ENCODE measurements at places on chromosomes 5 and 9.

- no peak for DNase-seq
Observed at GRCh38 chr9:121861501-121862180, 210.2 kb downstream of the DAB2IP start.

DNA sequence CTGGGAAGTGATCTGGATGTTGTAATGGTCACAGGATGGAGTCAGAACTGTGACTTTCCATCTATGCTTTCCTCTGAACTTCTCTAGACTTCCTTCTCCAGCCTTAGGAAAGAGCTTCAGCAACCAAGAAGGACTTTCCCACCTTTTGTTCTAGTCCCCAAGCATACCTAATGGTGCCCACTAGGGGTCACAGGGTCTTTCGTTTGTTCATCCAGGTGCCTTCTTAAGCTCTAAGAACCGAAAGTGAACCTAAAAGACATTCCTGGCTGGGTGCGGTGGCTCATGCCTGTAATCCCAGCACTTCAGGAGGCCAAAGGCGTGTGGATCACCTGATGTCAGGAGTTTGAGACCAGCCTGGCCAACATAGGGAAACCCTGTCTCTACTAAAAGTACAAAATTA is 1.8 kb upstream of the WNT8A start:
- DNase-seq, result no peak

DNA sequence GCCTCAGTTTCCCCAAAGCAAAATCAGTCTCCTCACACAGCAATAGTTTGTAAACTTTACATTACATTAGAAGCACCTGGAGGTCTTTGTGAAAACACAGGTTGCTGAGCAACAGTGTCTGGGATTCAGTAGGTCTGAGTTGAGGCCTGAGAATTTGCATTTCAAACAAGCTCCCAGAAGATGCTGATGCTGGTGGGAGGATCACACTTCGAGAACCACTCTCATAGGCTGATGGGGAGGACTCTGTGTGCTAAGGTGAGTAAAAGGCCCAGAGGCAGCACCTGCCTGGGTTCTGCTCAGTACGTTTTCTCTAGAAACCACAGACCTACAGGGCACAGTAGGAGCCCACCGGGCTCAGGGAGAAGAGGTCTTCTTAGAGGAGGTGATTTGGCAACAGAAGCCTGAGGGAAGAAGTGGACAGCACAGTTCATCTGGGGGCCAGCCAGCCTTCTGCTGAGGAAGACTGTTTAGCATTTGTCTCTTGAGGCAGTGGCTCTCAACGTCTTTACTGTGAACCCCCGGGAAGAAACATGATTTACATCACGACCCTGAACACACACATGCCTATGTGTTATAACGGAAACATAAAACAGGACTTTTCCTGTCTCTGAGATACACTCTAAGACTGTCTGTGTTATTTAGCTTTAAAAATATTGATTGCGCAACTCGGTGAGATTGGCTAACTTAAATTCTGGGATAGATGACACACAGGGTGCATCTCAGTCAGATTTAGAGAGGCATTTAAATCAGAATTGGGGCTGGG is 24.8 kb upstream of the DENND1A start:
- DNase-seq, result no peak

- no peak for DNase-seq
Observed at GRCh38 chr5:141272906-141273305, 27.7 kb downstream of the PCDHB15 start.

DNA sequence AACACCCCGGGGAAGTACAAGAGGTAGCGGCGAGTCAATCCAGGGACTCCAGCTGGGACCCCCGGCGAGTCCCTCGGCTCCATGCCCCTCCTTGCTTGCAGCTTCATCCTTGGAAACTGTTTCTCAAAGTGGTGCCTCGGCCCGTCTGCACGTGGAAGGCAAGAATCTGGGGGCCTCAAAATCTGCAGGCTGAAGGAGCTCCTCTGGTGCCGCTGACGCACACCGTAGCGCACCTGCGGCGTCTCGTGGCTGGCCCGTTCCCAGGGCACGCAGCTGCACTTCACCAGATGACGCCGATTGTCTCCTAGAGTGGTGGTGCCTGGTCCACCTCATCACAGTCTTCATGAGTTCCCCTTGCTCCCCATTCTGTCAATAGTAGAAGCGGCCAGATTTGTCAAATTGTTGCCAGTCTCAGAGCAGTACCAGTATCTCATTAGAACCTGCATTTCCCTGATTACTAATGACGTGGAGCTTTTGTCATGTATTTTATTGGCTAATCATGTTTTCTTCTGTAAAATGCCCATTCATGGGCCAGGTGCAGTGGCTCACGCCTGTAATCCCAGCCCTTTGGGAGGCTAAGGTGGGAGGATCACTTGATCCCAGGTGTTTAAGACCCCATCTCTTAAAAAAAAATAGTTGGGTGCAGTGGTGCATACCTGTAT is 38.6 kb downstream of the GTF3C4 start:
- DNase-seq, result no peak

- DNase-seq, result no peak
Observed at GRCh38 chr5:125439243-125439642, 692.8 kb upstream of the ZNF608 start.

GRCh38 chr9:72586388-72587130 is 65.2 kb downstream of the TMC1 start:
- DNase-seq, result no peak

- no peak for DNase-seq
Observed at GRCh38 chr5:173572431-173573125, 43.9 kb downstream of the BOD1 start.

GRCh38 chr9:82127465-82127864 is 138.9 kb downstream of the SPATA31D1 start:
- DNase-seq, result no peak

DNA sequence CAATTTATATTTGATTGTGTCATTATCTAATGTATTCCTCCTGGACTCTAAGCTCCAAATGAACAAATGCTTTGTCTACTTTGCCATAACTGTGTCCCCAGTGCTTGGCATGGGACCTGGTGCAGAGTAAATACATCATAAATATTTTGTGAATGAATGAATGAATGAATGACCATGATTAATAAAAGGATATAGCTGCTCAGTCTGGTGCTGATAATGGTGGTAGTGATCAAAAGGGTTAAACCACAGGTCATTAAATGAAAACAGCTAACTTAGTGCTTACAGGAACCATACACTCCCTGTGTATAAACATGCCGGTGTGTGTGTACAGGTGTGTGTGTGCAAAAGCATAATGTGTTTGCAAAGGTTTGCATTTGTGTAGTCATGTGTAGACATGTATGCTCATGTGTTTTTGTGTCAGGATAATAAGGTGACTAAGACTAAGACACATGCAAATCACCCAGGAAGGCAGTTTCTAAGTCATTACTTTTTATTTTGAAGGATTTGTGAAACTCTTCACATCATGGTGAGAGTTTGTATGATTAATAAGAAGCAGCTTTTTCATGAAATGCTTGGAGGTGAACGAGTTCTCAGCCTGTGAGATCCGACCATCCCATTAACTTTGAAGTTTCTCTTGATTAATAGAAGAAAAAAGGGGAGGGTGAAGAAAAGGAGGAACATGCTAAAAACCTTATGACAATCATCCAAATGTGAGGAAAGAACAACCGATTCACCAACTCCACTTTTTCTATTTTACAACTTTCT is 24.6 kb downstream of the SPARC start:
- DNase-seq, result no peak

GRCh38 chr5:173302546-173303155 is 25.6 kb downstream of the STC2 start:
- DNase-seq, result no peak

- DNase-seq, result no peak
Observed at GRCh38 chr5:51987239-51987638, 604.0 kb downstream of the ISL1 start.

- no peak for DNase-seq
Observed at GRCh38 chr9:79969393-79970145, 397.8 kb downstream of the TLE4 start.

- DNase-seq, result no peak
Observed at GRCh38 chr9:629146-629545, 212.4 kb upstream of the DMRT1 start.

- DNase-seq, result no peak
Observed at GRCh38 chr9:95058795-95059386, 258.6 kb downstream of the FANCC start.

DNA sequence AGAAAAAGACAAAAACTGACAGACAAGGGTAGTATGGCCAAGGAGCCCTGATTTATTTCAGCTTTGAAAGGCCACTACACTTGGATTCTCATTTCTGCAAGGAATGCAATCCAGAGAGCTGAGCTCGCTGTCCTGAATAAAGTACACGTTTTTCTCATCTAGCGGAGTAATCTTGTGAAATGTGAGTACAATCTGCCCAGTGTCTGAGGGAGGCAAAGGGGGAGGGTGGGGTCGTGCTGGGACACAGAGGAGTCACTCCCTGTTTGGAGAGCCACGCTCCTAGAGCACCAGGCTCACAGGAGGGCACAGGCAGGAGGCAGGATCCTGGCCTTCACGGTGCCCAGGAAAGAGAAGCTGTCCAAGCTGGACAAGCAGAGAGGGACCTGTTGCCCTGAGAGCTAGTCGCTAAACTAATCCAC is 51.0 kb upstream of the IFNK start:
- DNase-seq, result no peak

DNA sequence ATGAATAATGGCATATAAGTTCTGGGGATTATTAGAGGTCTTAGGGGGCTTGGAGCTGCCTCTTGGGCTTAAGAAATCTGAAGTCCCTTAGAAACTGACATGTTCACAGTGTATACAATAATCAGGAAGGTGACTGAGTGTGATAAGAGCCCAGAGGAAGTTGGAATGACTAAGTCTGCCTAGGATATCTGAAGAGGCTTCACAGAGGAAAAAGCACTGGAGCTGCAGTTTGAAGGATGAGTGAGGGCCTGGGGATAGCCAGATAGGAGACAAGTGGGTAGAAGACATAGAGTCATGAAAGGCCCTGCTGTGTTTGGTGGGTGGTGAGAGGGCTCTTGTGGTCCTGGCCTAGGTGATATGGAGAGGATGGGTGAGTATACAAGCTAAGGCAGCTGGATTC is 8.8 kb downstream of the NEUROG1 start:
- no peak for DNase-seq

DNA sequence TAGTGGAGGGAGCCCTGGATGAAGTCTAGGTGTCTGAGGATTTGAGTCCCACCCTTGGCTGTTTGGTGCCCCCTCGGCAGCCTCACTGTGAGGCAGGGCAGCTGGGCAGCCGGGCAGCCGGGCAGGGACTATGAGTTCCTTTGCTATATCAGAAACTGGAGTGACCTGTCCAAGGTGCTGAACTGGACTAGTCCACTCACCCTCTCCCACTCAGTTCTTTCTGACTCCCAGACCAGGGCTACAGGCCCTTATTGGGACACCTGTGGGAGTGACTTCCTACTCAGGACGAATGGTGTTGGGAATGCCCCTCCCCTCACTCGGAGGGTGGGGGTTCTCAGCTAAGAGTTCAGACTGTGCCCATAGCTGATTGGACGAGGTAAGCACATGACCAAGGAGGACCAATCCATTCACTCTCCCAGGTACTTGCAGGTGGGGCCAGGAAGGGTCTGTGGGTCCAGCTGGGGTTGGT is 34.1 kb upstream of the RAPGEF1 start:
- no peak for DNase-seq

DNA sequence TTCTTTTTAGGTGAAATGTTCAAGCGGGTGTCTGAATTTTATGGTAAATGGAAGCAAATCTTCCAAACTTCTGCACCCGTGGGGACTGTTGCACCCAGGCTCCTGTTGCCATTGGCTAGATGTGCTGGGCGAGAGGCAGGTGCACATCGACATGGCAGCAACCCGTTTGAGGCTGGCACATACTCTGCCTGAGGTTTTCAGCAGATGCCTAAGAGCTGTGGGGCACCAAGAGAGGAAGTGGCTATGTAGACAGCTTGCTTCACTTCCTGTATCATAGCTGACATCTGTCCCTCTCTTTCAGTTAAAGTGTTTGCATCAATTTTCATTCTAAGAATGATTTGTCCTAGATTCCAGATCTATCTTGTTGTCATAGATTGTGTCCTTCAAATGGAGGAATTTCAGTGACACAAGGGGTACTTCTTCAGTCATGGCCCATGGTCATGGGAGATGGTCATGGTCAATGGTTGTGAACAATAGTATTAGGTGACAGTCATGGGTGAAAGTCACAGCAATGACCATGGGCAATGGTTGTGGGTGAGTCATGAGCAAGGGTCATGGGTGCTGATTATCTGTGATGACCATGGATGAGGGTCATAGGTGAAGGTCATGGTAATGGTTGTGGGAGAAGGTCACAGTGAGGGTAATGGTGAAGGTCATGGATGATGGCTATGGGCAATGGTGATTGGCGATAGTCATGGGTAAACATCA is 115.1 kb upstream of the IRX4 start:
- no peak for DNase-seq

GRCh38 chr5:150298701-150299451 is 3.8 kb downstream of the ARSI start:
- DNase-seq, result no peak

GRCh38 chr5:35029333-35029732 is 18.4 kb downstream of the AGXT2 start:
- DNase-seq, result no peak

DNA sequence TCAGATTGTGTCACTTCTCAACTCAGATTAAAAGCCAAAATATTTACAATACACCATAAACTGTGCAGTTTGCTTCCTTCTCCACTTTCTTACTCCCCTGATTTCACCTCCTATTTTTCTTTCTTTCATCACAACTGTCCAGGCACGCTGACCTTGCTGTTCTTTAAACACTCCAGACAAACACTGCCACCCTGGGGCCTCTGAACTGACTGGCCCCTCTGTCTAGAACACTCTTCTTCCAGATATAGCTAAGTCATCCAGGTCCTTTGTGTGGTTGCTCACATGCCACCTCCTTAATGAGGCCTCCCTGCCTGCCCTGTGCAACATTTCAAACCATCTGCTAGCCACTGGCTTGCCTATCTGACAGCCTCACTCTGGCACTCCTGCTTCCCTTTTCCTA is 46.6 kb downstream of the ATG10 start:
- DNase-seq, result no peak

DNA sequence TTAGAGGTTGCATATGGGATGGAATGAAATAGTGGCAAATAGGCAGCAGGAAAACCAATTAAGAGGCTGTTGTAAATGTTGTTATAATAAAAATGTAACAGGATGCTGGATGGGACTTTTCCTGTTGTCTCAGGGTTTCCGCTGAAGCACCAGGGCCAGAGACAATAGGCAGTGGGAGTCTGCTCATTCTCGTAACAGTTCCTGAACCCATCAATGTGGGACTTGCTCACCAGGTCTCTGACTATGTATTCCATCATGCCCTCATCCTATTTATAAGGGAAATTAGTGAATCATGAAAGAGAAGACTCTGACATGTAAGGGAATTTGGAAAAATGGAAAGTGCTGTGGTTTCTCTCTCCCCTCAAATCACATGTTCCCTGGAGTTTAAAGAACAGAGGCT is 23.5 kb upstream of the SSBP2 start:
- no peak for DNase-seq

DNA sequence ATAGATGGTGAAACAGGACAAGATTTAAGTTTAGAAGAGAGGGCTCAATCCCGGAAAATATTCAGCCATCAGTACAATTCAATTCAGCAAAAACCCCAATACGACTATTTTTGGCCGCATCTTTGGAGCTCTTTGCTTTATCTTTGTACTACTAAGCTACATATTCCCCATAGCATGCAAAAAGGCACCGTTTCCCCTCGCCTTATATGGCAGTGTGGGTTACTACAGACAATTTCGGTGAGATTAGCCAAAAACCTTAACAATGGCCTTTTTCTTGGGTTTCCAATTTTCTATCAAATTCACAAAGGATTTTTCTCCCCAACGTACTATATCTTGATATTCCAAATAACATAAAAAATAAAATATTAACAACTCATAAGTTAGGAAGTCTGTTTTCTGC is 382.6 kb downstream of the BNC2 start:
- no peak for DNase-seq

All from stimulated activated CD4-positive, alpha-beta T cell treated with anti-CD3 and anti-CD28 coated beads, Interleukin-1b, Interleukin-23, amount 100 ng/mL, for 1 hour (primary cell).